ENCODE measurements at places on chromosomes 7 and 10.
A peak's percentile ranks its signal among the peaks of the same experiment; 100 is the strongest.

- no peak for DNase-seq
These were observed 207.2 kb upstream of the SVIL start for GRCh38 chr10:29841724-29842649.

DNA sequence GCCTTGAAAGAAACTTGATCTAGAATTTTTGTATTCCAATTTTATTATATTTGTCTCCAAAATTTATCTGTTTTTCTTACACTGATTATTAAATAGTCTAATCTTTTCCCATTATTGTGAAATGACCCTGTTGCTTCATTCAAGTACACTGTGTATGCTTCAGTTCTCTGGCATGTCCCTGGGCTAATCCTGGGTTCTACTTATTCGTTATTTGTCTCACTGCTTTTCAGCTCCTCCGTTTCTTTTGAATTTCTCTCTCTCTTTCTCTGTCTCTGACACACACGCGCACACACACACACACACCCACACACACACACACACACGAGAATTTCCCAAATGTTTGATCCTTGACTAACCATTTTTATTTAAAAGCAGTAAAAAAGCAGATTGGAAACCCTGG is 768.6 kb downstream of the NRG3 start:
- DNase-seq: no peak

GRCh38 chr10:51144161-51144781 is 70.0 kb downstream of the PRKG1 start:
- no peak for DNase-seq

DNA sequence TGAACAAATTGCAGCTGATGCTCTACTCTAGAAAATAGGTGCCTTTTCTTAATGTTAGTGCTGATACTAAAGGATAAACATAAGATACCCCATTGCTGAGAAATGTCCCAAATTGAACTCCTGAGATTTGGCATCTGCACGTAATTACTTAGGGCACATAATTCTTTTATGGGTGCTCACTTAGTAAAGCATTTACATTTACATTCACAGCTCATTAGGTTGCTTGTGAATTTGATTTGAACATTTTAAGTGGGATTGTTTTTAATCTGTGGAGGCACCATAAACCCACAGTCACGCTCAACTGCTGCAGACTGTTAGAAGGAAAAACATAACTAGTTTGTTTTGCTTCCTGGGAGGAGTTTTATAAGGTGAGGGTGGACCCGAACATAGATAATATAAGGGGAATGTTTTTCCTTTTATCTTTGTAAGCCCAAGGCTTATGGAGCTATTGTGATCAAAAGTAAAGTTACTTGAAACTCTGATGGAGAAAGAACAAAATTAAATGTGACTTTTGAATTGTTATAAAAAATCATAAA is 560.8 kb downstream of the REEP3 start:
- no peak for DNase-seq

DNA sequence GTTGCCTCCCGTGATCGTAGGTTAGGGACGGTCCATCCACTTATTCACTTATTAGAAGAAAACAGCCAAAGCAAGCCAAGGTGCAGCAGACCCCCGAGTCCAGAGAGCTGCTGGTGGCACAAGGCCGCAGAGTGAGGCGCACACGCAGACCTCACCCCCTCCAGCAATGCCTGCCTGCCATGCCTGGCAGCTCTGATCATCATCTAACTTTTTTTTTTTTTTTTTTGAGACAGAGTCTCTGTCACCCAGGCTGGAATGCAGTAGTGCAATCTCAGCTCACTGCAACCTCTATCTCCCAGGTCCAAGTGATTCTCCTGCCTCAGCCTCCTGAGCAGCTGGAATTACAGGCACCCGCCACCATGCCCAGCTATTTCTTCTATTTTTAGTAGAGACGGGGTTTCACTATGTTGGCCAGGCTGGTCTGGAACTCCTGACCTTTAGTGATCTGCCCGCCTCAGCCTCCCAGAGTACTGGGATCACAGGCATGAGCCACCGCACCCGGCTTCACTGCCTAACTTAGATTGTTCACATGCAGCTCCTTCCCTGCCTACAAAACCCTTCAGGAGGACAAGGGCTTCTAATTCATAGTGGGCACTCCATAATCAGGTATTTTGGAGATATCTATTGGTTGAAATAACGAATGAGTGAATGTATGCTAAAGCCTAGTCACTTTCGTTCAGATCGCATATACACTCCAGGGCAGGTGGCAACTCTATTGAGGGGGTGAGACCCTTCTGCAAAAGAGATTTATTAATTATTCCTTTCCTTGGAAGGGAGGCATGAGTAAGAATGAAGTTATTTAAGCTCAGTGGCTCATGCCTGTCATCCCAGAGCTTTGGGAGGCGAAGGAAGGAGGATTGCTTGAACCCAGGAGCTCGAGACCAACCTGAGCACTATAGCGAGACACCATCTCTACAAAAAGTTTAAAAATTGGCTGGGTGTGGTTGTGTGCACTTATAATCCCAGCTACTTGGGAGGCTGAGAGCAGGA is 15.9 kb downstream of the TRIM56 start:
- DNase-seq: no peak

- no peak for DNase-seq
These were observed 90.9 kb downstream of the DLG5 start for GRCh38 chr10:77835669-77836086.

- DNase-seq: no peak
These were observed 61.3 kb downstream of the ZNF22 start for GRCh38 chr10:45061982-45062381.

GRCh38 chr10:69411476-69411875 is 5.2 kb downstream of the TACR2 start:
- DNase-seq: no peak

DNA sequence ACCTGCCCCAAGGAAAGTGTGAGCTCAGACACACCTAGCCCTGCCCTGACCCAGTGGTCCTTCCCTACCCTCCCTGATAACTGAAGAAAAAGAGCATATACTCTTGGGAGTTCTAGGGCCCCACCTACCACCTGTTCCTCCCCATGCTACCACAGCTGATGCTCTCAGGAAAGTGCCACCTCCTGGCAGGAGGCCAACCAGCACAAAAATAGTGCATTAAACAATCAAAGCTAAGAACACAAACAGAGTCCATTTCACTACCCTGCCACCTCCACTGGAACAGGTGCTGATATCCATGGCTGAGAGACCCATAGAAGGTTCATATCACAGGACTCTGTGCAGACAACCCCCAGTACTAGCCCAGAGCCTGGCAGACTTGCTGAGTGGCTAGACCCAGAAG is 288.6 kb upstream of the PHF14 start:
- peak; percentile 22 for DNase-seq

DNA sequence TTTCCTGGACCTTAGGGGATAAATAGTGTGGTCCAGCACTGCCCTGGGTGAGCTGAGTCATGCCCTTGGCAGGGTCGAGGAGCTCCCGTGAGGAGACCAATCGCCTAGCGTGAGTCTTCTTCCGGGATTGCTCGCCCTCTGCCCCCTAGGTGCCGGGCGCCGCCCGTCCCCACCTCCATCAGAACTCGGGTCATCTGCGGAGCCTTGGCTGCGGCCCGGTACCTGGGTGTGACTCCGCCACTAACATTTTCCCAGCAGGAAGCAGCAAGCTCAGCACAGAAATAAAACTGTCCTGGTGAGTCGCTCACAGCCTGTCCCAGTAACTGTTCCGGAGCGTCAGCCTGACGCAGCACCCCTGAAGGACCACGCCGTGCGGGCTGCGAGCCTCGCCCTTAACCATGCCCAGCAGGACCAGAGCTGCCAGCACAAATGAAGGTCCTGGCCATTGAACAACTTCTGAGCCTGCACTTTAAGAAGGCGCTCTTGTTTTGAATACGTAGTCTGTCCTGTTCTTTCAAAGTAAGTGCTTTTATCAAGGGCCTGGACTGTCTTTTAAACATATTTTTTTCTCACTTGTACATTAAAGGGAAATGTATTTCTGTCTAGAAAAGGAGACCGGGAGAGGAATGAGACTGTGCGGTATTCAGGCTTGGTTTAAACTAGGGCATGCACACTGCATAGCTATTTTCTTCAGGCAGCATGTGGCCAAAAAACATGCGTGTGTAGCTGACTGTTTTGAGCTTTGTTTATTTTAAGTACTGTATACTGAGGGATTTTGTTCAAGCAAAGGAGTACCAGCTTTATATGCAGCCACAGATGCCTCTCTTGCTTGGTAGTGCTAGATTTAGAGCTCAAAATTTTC is 136.7 kb downstream of the HECW1 start:
- no peak for DNase-seq

DNA sequence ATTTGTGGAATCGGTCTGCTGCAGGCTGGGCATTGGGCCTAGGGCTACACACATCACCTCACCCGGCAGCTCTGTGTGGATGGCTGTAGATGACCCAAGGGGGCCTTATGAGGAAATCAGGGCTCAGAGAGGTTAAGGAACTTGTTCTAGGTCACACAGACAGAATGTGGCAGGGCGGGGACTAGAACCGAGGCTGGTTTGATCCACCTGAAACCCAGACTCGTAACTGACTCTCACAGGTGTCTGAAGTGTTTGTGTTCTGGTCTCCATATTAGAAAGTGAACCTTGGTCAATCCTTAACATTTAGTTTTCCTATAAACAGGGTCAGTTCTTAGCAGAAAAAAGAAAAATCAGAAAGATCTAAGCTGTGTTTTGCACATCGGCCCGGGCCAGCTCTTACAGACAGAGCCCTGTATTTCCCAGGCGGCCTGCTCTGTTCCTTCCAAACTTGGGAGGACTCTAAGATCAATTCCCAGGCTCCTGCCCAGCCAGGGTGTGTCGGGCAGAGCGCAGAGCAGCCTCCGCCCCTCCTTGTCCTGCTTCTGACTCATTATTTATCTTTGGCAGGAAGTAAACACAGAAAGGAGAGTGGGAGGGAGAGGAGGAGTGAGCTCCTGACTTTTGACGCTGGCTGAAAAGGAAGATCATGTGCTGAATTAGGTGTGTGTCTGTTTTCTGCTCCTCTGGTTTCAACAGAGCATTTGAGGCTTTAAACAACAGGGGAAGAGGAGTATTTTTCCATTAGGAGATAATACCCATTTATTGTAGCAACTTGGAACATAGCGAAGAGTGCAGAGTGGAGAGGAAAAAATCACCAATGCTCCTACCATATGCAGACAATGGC is 74.1 kb downstream of the TACC2 start:
- no peak for DNase-seq

- DNase-seq: no peak
These were observed 358.1 kb downstream of the PRPF18 start for GRCh38 chr10:13944823-13945222.

DNA sequence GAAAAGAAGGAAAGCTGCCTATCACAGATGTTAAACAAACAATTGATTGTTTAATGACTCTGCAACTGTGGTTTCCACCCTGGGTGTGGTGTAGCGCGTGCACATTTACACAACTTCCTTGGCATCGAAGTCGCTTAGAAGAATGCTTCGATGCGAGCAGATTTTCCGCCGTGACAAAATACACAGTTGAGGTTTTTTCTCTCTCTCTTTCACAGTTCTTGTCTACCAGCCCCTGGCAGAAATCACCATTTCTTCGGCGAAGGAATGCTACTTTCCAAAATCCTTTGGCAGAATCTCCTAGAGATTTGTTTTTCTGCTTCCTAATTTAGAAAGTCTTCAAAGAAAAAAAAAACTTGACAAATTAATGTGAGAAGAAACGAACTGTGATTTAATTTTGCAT is 70.7 kb upstream of the C1QL3 start:
- DNase-seq: no peak

- DNase-seq: no peak
These were observed 3.5 kb downstream of the VGF start for GRCh38 chr7:101161692-101162471.

- DNase-seq: peak; percentile 40
These were observed 46.0 kb upstream of the KDM7A start for GRCh38 chr7:140222814-140223213.

- DNase-seq: no peak
These were observed 25.7 kb upstream of the PRSS37 start for GRCh38 chr7:141866974-141867373.

- no peak for DNase-seq
These were observed 26.5 kb upstream of the GSAP start for GRCh38 chr7:77442636-77443035.

DNA sequence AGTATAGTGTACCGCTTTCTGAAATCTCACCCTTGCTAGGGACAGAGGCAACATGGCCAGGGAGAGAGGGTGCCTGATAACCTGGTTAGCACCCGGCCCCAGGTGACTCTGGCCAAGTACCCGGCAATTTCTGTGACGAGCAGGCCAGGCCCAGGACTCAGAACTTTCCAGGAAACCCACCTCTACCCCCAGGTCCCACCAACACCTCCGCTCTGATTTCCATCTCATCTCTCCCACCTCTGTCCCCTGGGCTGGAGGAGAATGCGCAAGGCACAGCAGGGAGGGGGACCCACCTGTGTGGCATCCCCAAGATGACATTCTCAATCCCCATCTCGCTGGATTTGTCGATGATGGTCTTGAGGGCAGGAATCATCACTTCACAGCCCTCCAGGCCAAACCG is 11.6 kb downstream of the OGDHL start:
- DNase-seq: no peak

DNA sequence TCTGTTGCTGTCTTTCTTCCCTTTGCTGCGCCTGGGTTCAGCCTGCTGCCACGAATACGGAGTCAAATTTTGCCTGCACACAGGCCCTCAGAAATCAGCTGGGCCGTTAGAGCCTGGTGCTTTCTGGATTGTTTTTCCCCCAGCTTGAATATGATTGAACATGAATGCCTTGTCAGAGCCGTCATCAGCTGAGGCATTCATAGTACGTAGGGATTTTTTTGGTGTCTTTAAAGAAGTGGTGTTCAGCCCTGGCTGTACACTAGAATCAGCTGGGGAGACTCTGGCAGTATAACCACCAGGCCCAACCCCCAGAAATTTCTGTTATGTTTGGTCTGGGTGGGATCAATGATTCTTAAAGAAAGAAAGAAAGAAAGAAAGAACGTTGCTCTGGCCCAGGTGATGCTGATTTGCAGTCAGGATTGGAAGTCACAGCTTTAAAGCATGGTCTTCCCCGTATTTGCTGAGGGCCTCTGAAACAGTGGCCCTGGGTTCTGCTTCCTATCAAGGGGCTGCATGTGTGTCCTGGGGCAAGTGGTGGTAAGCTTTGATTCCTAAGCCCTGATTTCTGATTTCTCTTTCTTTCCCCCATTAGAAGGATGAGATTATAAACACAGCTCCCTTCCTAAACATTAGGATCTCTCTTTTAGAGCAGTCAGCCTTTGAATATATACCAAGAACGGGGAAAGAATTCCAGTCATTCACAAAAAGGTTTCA is 24.7 kb downstream of the NUB1 start:
- DNase-seq: no peak

- no peak for DNase-seq
These were observed 3.5 kb downstream of the CYTH3 start for GRCh38 chr7:6268907-6269306.

- DNase-seq: no peak
These were observed 6.4 kb downstream of the CHST15 start for GRCh38 chr10:124086787-124087671.

- peak; percentile 6 for DNase-seq
These were observed 198.1 kb downstream of the ADARB2 start for GRCh38 chr10:1539216-1539615.

- DNase-seq: no peak
These were observed 66.5 kb upstream of the TNS3 start for GRCh38 chr7:47648275-47648925.

DNA sequence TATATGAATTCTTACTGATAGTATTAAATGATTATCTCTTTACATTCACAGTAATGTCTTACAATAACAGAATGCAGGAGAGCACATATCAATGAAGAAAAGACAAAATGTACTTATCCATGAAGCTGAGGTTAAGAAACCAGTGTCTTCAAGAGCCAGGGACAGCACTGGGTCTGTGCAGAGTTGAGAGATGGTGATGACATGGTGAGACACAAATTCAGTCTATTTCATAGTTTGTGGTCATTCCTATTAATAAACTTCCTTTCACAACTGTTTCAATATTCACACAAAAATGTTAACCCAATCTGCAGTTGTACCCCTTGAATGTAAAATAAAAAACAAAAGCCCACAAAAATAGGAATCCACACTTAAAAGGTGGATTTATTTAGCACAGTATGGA is 5.3 kb upstream of the MAGI2 start:
- DNase-seq: no peak

Measured in OCI-LY7 (cell line).